ENCODE measurements at places on chromosomes 4 and X. TPM values are rescaled to one million over a fixed set of nuclear protein-coding genes. Genes with fewer than 3 reads are reported as not detected.

DCAF16 gene
- total RNA-seq, result 20.4 TPM

UCP1 gene
- not detected for total RNA-seq

- no peaks in the 10 kb centered on the region for H3K27me3 ChIP-seq
- no peak overlapping the region for H3K27ac ChIP-seq
- no peak overlapping the region for H3K4me3 ChIP-seq
- H3K36me3 ChIP-seq, result no peaks in the 10 kb centered on the region
- DNase-seq, result no peak
Measured at GRCh38 chrX:26915064-26915463, 548.1 kb downstream of the PPP4R3C start.

DNA sequence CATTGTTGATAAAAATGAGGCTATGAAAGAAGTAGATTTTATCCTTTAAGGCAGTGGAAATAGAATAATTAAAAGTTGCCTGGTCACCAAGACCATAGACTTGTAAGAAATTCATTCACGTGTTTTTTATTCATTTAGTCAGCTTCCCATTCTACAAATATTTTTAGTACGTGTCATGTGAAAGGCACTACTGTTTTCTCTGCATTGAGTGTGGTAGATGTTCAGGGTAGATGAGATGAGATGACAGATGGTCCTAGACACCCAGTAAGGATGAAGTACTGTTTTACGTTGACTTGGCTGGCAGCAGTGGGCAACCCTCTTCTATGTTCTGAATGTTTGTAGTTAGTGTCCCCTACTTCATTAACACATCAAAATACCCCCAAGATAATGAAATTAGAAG lies 228.1 kb downstream of the ARHGAP24 start:
- H3K36me3 ChIP-seq, result no peaks in the 10 kb centered on the region
- no peak for DNase-seq
- H3K4me3 ChIP-seq, result no peak overlapping the region

DNA sequence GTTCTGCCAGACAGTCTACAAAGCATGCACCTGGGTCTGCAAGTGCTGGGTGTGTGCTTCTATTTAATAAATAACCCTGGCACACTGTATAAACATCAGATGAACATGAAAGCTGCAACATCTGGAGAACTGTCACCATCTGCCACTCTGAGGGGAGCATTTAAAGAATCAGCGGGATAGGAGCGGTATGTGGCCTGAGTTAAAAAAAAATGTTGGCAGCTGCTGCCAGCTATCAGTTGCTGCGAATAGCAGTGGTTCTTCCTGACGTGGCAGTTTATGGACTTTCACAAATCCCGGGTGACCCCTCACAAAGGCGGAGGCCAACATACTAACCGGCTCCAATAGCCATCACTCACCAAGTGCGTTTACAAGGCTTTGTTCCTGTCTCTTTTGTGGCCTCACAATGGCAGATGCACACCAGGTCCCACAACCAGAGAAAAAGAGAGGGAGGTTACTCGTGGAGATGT lies 95.1 kb downstream of the RASL11B start:
- DNase-seq, result peak; percentile 24
- peaks cover 6% of the 10 kb centered on the region for H3K4me1 ChIP-seq
- no peaks in the 10 kb centered on the region for H3K36me3 ChIP-seq
- no peaks in the 10 kb centered on the region for H3K27me3 ChIP-seq

GRCh38 chrX:115591856-115592842 lies 31.2 kb downstream of the PLS3 start:
- H3K27me3 ChIP-seq, result peaks cover 7% of the 10 kb centered on the region
- no peaks in the 10 kb centered on the region for H3K4me1 ChIP-seq
- H3K27ac ChIP-seq, result no peak overlapping the region

DNA sequence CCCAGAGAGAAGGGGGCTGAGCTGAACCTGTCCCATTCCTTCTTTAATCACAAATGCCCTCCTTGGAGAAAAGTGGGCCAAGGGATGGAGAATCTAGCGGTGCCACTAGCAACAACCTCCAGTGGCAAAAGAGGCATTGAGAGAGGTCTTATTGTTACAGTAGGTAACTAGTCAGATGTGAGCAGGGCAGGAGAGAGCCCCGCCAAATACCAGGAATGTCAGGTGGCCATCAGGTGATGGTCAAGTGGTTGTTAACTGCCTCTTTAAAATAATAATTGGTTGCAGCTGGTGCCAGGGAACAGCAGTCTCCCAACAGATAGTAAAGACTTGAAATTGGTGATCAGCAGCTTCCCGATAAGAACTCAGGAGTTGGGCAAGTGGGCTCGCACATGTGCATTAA lies 116.1 kb downstream of the EVC2 start:
- no peak for DNase-seq
- no peaks in the 10 kb centered on the region for H3K36me3 ChIP-seq
- no peak overlapping the region for H3K4me3 ChIP-seq
- no peak overlapping the region for H3K27ac ChIP-seq
- H3K4me1 ChIP-seq, result no peaks in the 10 kb centered on the region

- no peaks in the 10 kb centered on the region for H3K4me1 ChIP-seq
- DNase-seq, result no peak
- H3K4me3 ChIP-seq, result no peak overlapping the region
- no peaks in the 10 kb centered on the region for H3K27me3 ChIP-seq
Measured at GRCh38 chr4:122083989-122084388, 68.1 kb upstream of the BLTP1 start.
